ENCODE measurements at places on chromosomes 6 and 20.

DNA sequence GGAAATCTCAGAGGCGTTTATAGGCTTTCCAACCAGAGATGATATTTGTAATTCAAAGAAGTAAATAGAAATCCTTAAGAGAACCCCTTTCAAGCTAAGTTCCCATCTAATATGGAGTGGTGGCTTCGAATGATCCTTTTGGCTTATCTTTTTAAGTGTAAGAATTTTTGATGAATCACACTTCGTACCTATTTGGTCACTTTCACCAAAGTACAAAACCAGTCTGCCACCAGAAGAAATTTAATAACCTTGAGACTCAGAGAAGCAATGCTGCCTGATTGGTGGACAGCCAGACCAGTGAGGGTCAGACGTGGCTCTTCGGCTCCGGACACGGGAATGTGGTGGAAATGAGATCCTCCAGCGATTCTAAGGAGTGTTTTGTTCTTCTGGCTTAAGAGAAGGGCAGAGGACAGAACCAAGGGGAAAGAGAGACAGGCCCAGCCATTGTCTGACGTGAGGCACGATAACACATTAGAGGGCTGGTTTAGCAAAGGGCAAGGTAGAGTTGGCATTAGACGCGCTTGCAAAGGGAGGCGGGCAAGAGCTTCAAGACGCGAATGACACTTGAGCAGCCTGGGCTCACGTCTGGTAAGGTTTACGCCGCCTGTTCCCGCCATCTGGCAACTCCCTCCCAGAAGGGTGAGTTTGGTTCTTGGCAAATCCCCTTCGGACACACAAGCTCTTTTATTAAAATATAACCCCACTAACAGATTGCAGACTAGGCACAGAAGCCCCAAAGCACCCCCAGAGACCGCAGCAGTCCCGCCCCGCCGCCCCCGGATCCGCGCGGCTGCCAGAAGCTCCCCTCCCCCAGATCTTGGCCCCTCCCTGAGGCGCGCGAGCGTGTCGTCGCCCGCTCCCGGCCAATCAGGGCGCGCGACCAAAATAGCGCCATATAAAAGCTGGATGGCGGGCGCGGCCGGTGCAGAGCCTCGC is 50.0 kb upstream of the EZR start:
- no peak for DNase-seq

GRCh38 chr6:44333273-44333919 is 9.1 kb upstream of the SPATS1 start:
- DNase-seq, result no peak

- DNase-seq, result no peak
These were observed 32.8 kb upstream of the IER3 start for GRCh38 chr6:30777155-30777485.

GRCh38 chr20:4509825-4510522 is 211.7 kb upstream of the PRND start:
- DNase-seq, result no peak

GRCh38 chr6:41935685-41936072 is 5.9 kb downstream of the CCND3 start:
- no peak for DNase-seq

DNA sequence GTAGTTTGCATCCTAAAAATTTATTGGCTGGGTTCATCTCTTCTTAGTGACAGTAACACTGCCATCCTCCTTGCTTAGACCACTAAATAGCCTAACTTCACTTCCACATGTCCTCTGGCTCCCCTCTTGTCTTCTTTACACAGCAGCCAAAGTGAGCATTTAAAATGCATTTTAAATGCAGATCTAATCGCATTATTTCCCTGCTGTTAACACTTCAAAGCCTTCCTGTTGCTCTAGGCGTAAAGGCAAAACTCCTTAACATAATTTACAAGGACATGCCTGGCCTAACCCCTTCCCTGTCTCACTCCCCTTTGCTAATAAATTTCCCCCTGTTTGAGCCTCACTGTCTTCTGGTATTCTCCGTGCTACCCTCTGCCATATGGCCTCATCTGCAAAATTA is 26.5 kb downstream of the NKAIN2 start:
- DNase-seq, result no peak

GRCh38 chr20:12023194-12023795 is 105.6 kb downstream of the BTBD3 start:
- no peak for DNase-seq

- DNase-seq, result no peak
These were observed 151.2 kb upstream of the TMEM170B start for GRCh38 chr6:11386323-11386722.

DNA sequence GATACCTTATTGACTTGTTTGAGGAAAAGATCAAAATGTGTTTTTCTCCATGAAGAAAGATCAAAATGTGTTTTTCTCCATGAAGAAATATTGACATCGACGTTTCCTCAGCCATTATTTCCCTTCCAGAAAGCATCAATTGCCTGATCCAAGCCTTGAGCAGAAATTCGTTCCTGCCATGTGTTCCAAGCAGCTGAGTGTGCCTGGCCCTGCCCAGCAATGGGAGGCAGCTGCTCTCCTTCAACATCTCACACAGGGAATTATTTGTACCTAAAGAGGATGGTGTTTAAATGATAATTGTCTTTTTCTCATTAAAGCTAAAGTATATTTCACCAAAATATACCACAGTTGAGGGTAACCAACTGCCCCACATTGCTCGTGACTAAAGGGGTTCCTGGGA is 7.8 kb upstream of the DUSP22 start:
- no peak for DNase-seq

GRCh38 chr6:46704562-46704961 is 16.9 kb downstream of the TDRD6 start:
- DNase-seq, result no peak

DNA sequence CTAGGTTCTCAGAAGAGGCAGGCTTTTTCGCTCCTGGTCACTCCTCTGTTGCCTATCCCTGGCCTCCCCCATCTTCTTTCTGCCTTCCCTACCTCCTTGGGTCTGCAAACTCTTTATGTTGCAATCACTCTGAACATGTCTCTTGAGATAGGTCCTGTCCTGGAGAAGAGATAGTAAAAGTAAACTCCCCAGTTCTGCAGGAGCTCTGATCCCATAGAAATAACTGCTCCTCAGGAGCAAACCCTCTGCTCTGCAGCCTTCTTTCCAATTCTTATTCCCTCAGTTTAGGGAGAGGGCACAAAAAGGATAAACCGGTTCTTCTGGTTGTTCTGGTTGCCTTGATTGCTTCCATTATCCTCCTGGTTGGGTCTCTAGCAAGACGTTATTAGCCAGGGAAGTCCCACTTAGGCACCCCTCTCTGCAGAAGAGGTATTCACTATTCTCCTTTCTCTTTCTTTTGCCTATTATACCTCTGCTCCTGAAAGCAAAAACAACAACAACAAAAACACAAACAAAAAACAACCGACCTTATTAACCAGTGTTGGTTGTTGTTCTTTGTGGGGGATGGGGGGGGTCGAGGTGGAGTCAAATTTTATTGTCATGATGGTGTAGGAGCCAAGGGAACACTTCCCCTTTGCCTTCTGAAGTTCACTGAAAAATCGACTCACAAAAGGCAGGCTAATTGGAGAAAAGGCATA is 973 bp downstream of the TRIM38 start:
- no peak for DNase-seq

GRCh38 chr6:108707328-108707976 is 140.8 kb upstream of the ARMC2 start:
- DNase-seq, result no peak

GRCh38 chr20:20060234-20060998 is 8.1 kb downstream of the CFAP61 start:
- DNase-seq, result no peak

- DNase-seq, result no peak
These were observed 139.9 kb downstream of the CDH4 start for GRCh38 chr20:61391812-61392520.

GRCh38 chr20:61866165-61866564 is 199.5 kb downstream of the TAF4 start:
- DNase-seq, result no peak

- no peak for DNase-seq
These were observed 1189.1 kb downstream of the GRIK2 start for GRCh38 chr6:102582569-102582968.

- DNase-seq, result no peak
These were observed 189.3 kb upstream of the ARG1 start for GRCh38 chr6:131383421-131384411.

DNA sequence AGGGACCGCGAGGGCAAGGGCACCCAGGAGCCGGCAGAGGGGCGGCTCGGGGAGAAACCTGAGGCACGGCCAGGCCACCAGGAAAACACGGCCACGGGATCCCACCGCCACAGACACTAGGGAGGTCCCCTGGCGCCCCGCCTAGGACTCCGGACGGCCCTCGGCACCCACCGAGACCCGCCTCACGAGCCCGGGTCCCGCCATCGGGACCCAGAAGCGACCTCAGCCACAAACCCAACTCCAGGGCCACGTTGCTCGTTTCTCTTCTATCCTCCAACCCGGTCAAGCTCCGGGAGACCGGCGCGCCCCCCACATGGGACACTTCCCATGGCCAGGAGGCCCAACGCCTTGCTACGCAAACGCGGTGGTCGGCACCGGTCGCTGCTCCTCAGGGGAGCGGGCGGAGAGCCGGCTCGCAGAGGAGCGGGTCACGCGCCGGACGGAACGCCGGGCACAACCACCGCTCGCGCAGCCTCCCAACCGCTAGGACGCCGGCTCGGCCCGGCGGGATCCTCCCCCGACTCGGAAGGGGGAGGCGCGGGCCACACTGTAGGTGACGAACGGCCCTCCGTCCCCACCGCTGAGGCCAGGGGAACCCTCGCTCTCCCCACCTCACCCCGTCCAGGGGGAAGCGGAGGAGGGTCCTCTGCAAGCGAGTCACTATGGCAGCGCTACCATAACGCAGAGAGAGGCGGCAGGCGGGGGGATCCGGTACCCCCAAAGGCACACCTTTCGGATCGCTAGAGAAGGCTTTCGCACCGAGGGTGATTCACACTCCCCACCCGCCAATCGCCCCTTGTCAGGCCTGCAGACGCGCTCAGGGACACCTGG is 1514.1 kb upstream of the DEFB115 start:
- no peak for DNase-seq

DNA sequence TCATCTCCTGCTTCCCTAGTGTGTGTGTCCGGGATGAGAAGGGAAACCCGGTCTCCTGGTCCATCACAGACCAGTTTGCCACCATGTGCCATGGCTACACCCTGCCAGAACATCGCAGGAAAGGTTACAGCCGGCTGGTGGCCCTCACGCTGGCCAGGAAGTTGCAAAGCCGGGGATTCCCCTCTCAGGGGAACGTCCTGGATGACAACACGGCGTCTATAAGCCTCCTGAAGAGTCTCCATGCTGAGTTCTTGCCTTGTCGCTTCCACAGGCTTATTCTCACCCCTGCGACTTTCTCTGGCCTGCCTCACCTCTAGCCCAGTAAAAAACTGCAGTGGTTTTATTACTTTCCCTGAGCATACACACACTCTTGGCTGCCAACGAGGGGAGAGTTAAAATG is 23.9 kb upstream of the C6orf141 start:
- no peak for DNase-seq

DNA sequence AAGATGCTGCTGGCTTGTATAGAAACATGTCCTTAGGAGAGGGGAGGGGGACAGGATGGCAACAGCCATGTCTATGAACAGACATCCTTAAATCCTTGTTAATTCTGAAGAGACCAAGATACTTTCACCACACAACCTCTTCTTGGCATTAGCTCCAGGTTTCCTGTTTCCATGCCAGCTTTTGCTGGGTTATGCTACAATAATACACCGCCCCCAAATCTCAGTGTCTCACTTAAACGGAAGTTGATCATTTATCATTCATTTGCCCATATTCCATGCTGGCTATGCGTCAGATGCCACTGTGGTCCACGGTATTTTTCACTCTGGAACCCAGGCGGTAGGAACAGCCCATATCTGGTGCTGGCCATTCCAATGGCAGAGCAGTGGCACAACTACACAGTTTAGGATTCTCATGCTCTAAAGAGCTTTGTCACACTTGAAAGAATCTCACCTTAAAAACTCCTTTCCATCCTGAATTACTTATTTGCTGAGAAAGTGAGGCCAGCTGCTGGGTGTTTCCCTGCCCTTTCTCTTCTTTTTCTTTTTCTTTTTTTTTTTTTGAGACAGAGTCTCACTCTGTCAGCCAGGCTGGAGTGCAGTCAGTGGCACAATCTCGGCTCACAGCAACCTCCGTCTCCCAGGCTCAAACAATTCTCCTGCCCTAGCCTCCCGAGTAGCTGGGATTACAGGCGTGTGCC is 3.7 kb upstream of the RNASET2 start:
- DNase-seq, result no peak

DNA sequence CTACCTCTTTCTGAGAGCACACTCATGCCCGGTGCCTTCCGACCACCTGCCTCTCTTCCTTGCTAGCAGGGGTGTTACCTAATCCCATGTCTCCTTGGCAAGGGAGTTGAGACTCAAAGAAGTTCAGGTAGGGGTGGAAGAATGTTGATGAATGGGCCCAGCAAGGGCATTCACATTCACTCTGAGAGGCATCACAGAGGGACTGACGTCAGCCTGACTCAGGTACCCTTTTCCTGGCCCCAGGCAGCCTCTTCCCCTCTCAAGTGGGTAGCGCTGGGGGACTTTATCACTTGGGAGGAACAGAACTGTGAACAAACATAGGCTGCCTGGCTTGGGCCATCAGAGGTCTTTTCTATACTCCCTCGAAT is 35.3 kb downstream of the HM13 start:
- DNase-seq, result no peak

- no peak for DNase-seq
These were observed 15.9 kb upstream of the WFDC11 start for GRCh38 chr20:45685896-45686295.

DNA sequence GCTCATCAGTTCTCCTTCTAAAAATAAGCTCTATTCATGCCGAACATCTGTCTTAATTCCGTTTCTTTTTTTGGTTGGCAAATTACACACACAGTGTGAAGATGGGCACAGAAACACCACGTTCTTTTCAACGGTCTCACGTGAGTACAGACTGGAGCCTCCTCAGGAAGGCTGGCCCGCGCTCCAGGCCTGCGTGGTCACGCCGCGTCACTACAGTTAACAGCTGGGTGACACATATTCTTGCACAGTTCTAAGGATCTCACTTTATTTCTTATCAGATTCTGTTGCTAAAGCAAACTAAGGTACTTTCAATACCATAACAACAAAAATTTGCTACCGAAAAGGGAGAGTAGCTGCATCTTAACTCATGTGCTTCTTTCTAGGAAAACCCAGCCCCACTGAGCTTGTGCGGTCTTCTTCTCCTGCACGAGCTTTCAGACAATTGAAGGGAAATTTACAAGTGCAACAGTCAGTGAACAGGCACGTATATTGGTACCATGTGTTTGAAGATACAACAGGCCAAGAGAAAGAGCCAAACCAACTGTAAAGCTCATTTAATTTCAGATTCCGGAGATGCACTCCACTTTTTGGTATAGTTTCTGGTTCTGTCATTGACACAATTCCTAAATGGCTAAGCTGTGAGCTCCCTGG is 55.6 kb upstream of the MPC1 start:
- no peak for DNase-seq

GRCh38 chr6:29504961-29505360 is 17.2 kb upstream of the MAS1L start:
- DNase-seq, result no peak

- DNase-seq, result no peak
These were observed 63.1 kb downstream of the COL12A1 start for GRCh38 chr6:75142721-75143120.

GRCh38 chr20:63066506-63067265 is 59.9 kb upstream of the BHLHE23 start:
- no peak for DNase-seq
